ENCODE measurements at places on chromosomes 12 and 14.

DNA sequence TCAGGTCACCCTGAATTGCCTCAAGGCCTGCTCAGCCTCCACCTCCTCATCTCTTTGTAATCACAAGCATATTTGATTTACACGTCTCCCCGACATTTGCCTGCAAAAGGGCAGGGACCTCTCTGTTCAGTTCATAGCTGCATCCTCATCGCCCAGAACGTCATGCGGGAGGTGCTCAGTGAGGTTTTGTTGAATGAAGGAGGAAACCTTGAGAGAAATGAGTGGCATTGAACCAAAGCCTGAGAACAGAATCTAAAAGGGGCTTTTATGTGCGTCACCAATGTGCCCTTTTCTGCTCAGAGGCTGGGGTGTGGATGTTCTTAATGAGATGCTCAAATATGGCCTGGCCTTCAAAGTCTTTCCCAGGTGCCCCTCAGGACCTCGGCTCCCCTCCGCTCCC lies 50.0 kb upstream of the LHX5 start:
- DNase-seq = no peak

DNA sequence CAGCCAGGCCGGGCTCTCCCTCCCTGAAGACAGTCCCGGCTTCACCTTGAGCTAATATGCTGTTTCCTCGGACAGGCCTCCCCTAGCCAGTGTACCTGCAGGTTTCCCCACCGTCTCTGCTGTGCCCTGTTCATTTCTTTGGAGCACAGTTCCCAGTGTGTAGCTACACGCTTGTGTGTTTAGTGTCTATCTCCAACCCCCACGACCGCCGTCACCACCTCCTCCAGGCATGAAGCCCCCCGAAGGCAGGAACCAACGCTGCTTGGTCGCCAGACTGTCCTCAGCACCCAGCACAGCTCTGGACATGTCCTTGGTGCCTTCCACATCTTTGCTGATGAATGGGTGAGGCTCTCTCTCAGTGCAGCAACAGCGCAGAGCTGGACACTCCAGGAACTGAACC lies 26.2 kb upstream of the PLEKHG6 start:
- no peak for DNase-seq

- DNase-seq = no peak
Measured at GRCh38 chr14:41303506-41303905, 303.2 kb upstream of the LRFN5 start.

DNA sequence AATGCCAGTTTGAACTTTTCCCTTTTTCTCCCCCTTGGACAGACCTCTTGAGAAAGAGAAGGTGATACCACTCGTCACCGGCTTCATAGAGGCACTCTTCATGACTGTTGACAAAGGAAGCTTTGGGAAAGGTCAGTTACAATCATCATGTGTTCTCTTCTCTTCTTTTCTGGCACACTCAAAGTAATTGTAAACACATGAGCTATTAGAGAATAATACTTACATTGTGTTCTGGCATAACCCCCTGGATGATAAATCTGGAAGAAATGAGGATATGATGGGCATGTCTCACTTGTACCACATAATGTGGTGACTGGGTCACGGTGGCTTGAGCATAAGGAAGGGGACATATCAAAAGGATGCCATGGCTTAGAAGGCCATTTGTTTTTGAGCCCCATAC lies 20.0 kb downstream of the UTP20 start:
- DNase-seq = no peak

- no peak for DNase-seq
Measured at GRCh38 chr12:45745861-45746277, 16.4 kb downstream of the ARID2 start.

DNA sequence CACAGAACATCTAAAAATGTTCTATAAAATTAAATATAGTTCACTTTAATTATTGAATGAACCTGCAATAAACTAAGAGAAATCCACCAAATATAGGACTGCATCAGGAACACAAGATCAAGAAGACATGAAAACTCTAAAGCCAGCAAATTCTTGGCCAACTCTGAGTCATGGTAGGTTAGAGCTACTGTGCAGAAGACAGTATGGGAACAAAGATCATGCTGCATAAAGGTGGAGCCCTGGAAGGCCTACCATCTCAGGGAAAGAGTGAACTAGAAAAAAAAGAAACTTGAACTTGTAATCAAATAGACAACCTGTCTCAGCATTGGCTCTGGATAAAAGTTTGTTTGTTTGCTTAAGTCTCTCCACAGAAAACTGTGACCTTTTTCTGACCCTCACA lies 66.9 kb upstream of the CNOT2 start:
- no peak for DNase-seq

DNA sequence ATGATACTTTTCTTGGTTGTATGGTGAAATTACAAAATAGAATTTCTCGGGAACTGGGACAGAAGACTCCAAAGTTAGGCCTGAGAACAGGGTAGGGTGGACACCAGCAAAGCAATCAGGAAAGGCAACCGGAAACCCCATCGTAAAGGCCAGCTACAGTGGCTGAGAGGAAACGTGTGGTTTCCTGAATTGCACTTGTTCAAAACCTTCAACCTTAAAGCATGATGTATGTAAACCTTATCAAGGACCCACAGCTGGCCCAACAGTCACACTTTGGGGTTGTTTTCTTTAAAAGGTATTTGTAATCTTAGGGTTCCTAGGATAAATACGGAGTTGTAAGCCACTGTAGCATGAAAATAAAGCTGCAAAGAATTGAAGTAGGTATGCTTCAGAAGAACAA lies 2.2 kb upstream of the PTGDR start:
- DNase-seq = no peak

- DNase-seq = no peak
Measured at GRCh38 chr12:63916561-63917476, 72.3 kb downstream of the SRGAP1 start.

All from omental fat pad (tissue), 4 donors.